ENCODE measurements at places on chromosomes 13 and 19.
A peak's percentile ranks its signal among the peaks of the same experiment; 100 is the strongest.

GRCh38 chr19:44990966-44991365, 10.3 kb upstream of the RELB start:
- no peak for DNase-seq

DNA sequence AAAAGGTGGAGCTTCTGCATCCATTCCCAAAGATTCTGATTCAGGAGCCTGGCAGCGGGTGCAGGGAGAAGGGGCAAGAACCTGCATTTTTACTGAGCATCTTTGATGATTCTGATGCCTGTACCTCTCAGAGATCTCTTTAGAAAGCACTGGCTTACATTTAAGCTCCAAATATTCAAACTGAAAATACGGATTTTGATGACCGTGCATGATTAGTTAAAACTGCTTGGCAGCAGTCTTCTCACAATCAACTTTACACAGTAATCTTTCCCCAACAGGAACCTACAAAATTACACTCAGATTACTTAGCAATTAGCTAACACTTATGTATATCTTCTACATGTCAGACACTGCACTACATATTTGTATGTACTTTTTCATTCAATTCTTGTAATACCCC, 108.9 kb downstream of the DOCK9 start:
- DNase-seq, result no peak

- no peak for DNase-seq
Measured at GRCh38 chr13:64256751-64257150, 2841.1 kb upstream of the PCDH20 start.

- peak; percentile 82 for DNase-seq
Measured at GRCh38 chr13:112587764-112588489, at the start of gene TUBGCP3. TSS of gene TUBGCP3 (minus strand) at chr13:112588153. CDS start at chr13:112587980, 173 bp downstream.

DNA sequence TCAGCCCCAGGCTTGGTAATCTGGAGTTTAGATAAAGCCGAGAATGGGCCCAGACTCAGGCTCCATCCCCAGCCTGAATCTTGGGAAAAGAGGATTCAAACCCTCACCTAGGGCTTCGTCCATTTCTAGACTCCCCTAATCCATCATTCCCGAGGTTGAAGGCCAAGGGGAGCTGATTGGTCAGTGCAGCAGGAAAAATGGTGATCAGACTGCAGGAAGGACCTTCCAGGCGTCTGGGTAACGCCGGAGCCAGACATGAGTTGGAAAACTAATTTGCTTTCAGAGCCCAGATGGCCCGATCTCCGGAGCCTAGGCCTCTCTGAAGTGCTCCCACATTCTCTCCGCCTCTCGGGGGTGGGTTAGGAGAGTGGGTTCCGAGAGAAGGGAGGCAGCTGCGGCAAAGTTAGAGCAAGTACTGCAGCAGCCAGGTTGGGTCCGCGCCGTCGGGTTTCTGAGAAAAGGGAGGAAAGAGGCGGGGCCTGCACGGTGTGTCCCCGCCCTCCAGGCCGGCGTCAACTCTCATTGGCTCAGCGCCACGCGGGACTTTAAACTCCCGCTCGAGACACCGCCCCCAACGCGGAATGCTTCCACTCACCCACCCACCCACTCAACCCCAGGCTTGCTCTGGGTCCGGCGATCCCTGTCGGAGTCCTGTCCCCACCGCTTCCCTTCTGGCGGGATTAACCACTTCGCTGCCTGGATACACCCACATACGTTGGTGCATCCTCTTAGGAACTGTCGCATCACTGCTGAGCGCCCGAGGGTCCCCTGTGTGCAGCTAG, 788 bp upstream of the RTBDN start:
- peak; percentile 26 for DNase-seq

GRCh38 chr13:31739226-31739625, at the start of gene RXFP2:
TSS of gene RXFP2 (plus strand) at chr13:31739526. CDS start at chr13:31739613, 87 bp downstream.
- DNase-seq, result no peak

- no peak for DNase-seq
Measured at GRCh38 chr19:2633693-2634075, 68.8 kb downstream of the GNG7 start.

GRCh38 chr19:39133431-39134270, 8.1 kb downstream of the PAK4 start:
- no peak for DNase-seq

DNA sequence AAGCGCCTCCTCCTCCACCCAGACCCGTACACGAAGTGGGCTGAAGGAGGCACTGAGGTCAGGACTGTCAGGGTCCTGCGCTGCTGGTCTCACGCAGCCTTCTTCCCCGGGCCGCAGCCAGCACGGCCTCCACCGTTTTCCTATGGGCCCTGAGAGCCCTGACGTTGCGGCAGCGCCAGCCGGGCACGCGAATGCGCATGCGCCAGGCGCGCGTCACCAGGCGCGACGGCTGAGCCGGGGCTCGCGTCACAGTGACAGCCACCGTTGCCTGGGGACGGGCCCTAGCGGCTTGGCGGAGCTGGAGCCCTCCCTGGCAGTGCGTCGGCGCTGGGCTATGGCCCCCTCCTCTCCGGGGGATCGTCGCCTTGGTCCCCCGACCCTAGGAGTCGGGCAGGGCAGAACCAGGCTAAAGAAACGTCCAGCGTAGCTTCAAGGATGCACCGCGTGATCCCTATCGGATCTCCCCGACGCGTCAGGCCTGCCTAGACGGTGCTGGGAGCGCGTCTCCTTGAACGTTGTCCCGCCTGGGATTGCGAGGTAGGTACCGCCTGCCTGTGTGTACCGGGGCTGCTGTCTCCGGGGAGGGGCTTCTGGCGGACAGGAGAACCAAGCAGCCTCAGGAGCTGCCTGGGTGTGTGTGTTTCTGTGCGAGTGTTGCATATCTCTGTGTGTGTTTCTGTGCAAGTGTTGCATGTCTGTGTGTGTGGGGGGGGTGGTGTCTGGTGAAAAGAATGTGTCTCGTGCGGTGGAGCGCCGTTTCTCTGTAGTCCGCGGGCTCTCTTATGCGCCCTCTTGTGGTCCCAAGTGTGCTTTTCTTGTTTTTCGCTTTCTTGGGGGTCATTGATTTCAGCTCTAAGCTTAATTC, 43.2 kb downstream of the ZNF571 start:
- DNase-seq, result peak; percentile 47

DNA sequence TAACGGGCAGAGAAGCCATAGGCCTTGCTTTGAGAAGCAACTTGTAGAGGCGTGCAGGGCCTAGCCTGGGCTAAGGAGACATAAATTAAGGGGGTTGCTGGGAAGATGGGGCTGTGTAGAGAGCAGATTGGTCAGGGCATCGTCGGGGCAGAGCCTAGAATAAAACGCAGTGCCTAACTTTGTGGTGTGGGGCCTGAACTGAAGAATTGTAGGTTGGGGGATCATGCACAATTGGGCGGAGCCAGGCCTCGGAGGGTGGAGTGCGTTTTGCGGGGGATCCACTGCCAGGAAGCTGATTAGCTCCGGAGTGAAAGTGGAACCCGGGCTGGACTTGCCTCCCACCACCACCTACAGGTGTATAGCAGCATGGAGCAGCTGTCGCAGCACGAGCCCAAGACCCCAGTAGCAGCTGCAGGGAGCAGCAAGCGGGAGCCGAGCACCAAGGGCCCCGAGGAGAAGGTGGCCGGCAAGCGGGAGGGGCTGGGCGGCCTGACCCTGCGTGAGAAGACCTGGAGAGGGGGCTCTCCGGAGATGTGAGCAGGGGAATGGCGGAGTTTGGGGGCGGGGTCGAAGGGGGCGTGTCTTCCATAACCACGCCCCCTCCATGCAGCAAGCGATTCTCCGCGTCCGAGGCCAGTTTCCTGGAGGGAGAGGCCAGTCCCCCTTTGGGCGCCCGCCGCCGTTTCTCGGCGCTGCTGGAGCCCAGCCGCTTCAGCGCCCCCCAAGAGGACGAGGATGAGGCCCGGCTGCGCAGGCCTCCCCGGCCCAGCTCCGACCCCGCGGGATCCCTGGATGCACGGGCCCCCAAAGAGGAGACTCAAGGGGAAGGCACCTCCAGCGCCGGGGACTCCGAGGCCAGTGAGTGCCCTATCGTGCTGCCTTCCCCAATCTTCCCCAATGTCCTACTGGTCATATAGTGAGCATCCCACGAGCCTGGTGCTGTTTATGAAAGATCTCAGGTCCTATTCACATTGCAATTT, 13.8 kb downstream of the DNASE2 start:
- peak; percentile 54 for DNase-seq

GRCh38 chr19:44847144-44848035, 1.3 kb downstream of the NECTIN2 start:
- no peak for DNase-seq

GRCh38 chr19:45528744-45529419, 21.6 kb downstream of the VASP start:
- DNase-seq, result no peak

DNA sequence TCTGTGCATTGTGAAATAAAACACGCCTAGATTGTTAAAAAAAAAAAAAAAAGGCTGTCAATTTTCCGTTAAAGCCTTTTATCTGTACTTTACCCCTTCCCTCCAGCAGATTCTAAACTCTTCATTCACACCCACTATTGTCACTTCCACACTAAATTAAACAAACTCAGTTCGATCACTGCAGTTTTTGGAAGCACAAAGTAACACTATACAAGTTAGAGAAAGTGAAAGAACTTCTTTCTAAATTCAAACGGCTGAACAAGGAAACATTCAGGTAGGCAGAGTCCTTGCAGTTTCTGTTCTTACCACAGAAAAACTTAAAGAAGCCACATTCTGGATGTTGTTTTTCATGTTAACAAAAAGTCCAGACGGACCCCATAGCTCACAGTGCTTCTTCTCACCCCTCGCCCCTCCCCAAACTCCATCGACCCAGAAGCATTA, 27.5 kb upstream of the UBE2L5 start:
- no peak for DNase-seq

DNA sequence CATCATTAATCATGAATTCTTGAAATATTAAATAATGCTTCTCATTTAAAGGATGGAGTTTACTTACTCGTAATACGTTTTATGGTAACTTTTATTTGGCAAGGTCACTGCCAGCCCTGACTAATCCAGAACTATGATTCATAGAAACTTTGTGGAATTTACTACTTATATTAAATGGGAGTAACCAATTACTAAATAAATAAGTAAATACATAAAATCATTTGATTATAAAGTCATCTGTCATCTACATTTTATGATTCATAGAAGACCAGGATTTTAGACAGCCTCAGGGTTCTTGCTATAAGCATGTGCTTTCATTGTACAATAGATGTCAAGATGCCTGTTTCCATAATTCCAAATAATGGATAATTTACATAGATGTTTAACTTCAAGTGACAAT, 611.1 kb downstream of the TBC1D4 start:
- no peak for DNase-seq
